ENCODE measurements at places on chromosomes 16 and 17. TPM values are rescaled to one million over a fixed set of nuclear protein-coding genes. Genes with fewer than 3 reads are reported as not detected.

GRCh38 chr17:77465358-77466041 lies 324.7 kb downstream of the SEC14L1 start:
- no peak overlapping the region for H3K4me3 ChIP-seq
- H3K36me3 ChIP-seq, result no peaks in the 10 kb centered on the region
- peaks cover 65% of the 10 kb centered on the region for H3K4me1 ChIP-seq
- H3K27ac ChIP-seq, result peak overlapping the region; percentile 65
- no peaks in the 10 kb centered on the region for H3K27me3 ChIP-seq

- H3K36me3 ChIP-seq, result no peaks in the 10 kb centered on the region
- no peak overlapping the region for H3K27ac ChIP-seq
- DNase-seq, result no peak
- no peaks in the 10 kb centered on the region for H3K27me3 ChIP-seq
- no peak overlapping the region for H3K4me3 ChIP-seq
- peaks cover 20% of the 10 kb centered on the region for H3K4me1 ChIP-seq
These were observed 133.9 kb downstream of the PITPNC1 start for GRCh38 chr17:67511012-67511411.

GRCh38 chr16:83626204-83626603 lies 181.6 kb upstream of the HSBP1 start:
- H3K4me3 ChIP-seq, result no peak overlapping the region
- no peak for DNase-seq
- no peaks in the 10 kb centered on the region for H3K36me3 ChIP-seq
- H3K27ac ChIP-seq, result no peak overlapping the region
- no peaks in the 10 kb centered on the region for H3K4me1 ChIP-seq

The ORC6 gene
- total RNA-seq, result 0.78 TPM

GRCh38 chr16:88617268-88618031 lies 20.9 kb upstream of the IL17C start:
- no peak overlapping the region for H3K4me3 ChIP-seq
- H3K27ac ChIP-seq, result no peak overlapping the region
- H3K4me1 ChIP-seq, result no peaks in the 10 kb centered on the region
- H3K27me3 ChIP-seq, result no peaks in the 10 kb centered on the region

DNA sequence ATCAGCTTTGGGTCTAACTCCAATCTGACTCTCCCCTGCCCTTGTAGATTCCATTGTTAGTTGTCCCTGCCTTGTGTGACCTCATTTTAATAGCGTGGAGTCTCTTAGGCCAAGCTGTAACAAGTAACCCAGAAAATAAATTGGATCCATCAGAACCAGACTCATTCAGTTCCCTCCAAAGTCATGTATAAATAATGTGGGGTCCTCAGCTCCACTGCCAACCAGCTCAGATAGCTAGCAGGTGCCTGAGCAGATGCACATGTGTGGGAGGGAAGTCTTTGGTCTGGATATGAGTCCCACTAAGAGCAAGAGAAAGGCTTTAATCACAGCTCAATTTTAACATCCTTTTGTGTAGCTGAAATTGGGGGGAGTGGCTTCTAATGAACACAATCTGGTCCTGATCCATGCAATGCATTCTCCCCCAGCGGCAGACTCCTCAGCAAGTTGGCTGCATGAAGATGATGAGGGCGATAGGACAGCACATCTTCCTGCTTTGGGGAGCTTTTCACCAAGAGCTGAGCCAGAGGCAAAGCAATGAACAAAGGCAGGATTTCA lies 151.6 kb downstream of the ABCC12 start:
- H3K4me3 ChIP-seq, result no peak overlapping the region
- H3K27ac ChIP-seq, result no peak overlapping the region
- H3K36me3 ChIP-seq, result no peaks in the 10 kb centered on the region
- no peaks in the 10 kb centered on the region for H3K27me3 ChIP-seq
- no peaks in the 10 kb centered on the region for H3K4me1 ChIP-seq

GRCh38 chr17:55664287-55664686 lies 58.4 kb downstream of the TMEM100 start:
- DNase-seq, result no peak
- H3K36me3 ChIP-seq, result no peaks in the 10 kb centered on the region
- H3K27me3 ChIP-seq, result no peaks in the 10 kb centered on the region

The ZNF276 gene
- total RNA-seq, result 35.8 TPM

GRCh38 chr16:15650698-15651171 lies 690 bp downstream of the NDE1 start:
- H3K36me3 ChIP-seq, result no peaks in the 10 kb centered on the region
- H3K4me1 ChIP-seq, result peaks cover 18% of the 10 kb centered on the region
- no peak for DNase-seq
- H3K27me3 ChIP-seq, result no peaks in the 10 kb centered on the region

The HOXB7 gene
- 1.2 TPM for total RNA-seq

DNA sequence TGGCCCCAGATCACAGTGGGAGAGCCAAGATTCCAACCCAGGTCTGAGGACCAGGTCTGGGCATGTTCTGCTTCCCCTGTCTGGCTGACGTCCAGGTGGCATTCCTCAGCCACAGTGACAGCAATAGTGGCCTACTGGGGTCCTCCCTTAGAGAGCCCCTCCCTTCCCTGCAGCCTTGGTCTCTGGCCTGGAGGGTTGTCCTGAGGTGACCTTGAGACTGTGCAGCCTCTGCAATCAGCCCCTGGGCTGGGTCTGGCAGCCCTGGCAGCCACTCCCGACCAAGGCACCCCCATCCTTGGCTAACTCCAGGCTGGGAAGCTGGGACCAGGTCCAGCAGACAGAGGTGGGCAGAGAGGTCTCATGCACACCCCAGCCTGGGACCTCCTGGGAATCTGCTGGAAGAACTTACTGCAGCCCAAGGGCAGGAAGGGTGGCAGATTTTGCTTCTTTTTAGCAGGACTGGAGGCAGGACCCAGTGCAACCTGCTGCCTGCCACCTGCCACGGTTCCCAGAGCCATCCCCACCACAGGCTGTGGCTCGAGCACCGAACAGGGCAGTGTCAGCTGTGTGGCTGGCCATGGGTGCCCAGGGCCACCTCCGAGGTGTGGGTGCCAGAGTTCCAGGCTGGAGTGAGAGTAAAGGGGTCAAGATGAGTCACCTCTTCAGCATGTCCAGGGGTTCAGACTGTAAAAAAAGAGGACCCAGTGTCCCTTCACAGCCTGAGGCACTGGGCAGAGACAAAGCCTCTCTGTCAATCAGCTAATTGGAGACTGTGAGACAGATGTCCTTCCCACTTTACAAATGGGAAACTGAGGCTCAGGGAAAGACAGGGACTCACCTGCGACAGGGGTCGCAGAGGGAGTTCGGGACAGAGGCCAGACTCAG lies 12.6 kb downstream of the GRB7 start:
- H3K36me3 ChIP-seq, result no peaks in the 10 kb centered on the region
- no peak overlapping the region for H3K27ac ChIP-seq
- no peaks in the 10 kb centered on the region for H3K27me3 ChIP-seq

- no peaks in the 10 kb centered on the region for H3K27me3 ChIP-seq
- no peak overlapping the region for H3K4me3 ChIP-seq
These were observed 747.1 kb downstream of the CDH8 start for GRCh38 chr16:61289141-61289540.

- H3K27ac ChIP-seq, result peak overlapping the region; percentile 48
- no peak overlapping the region for H3K4me3 ChIP-seq
- peaks cover 32% of the 10 kb centered on the region for H3K4me1 ChIP-seq
- peaks cover 64% of the 10 kb centered on the region for H3K36me3 ChIP-seq
These were observed 11.9 kb downstream of the MAP3K3 start for GRCh38 chr17:63634163-63634562.

The FSCN2 gene
- total RNA-seq, result 3.6 TPM

DNA sequence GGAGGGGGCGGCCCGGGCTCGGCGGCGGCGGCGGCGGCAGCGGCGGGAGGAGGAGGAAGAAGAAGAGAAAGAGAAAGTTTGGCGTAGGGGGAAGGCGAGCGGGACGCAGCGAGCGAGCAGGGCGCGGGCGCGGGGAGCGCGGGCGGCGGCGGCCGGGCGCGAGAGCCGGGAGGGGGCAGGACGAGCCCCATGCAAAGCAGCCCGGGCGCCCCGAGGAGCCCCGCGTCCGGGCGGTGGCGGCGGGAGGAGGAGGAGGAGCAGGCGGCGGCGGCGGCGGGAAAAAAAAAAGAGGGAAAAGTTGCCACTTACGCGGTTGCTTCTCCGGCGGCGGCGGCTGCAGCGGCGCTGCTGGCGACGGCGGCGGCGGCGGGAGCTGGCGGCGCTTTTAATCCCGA lies 10.3 kb upstream of the ZFHX3 start:
- peak overlapping the region; percentile 86 for H3K27ac ChIP-seq
- H3K36me3 ChIP-seq, result no peaks in the 10 kb centered on the region
- peak; percentile 86 for DNase-seq
- peaks cover 12% of the 10 kb centered on the region for H3K27me3 ChIP-seq

DNA sequence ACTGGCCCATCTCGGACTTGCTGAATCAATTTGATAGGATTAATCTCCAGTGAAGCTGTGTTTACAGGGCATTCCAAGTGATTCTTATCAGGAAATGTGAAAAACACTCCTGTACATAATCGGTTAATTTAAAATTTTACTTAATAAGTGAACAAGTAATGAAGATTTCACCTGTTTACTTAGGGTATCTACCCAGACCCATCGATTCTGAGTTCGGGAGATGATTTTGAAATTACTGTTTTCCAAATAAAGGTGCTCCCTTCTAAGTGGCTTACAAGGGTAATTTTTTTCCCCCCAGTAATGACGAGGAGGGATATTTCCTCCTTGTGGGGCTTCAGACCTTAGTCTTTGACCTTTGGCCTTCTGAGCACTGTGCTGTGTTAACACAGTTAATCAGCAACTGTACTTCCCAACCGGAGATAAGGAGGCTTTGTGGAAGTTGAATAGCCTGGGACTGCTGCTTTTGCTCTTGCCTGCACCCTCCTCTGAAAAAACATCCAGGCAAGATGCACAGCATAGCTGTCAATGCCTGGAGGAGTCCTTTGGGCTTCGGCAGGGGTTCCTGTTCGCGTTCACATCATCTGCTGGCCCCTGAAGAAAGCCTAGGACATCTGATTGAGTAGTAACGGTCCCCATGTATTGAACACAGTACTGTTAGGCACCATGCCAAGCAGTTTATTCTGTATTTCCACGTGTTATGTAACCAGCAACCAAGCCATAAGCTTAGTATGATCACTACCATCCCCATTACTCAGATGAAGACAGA lies 1.8 kb downstream of the FAHD1 start:
- no peak overlapping the region for H3K27ac ChIP-seq
- no peaks in the 10 kb centered on the region for H3K27me3 ChIP-seq
- H3K4me1 ChIP-seq, result peaks cover 30% of the 10 kb centered on the region

DNA sequence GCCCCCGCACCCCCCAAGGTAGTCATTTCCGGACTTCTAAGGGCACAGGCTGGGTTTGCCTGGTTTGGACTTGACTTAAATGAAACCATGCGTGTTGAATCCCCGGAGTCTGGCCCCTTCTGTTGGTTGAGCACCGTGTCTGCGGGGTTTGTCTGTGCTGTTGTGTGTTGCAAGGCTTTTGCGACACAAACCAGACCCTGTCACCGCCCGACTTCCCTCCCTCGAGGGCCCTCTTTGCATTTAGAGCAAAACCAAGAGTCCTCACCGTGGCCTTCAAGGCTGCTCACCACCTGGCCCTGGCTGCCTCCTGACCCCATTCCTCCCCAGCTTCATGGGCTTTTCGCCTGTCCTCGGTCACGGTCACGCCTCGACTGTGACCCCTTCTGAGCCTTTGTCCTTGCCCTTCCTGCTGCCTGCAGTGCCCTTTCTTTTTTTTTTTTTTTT lies 7.4 kb downstream of the CRISPLD2 start:
- H3K36me3 ChIP-seq, result no peaks in the 10 kb centered on the region
- no peak for DNase-seq
- H3K4me1 ChIP-seq, result peaks cover 36% of the 10 kb centered on the region
- no peak overlapping the region for H3K4me3 ChIP-seq
- peak overlapping the region; percentile 65 for H3K27ac ChIP-seq
- peaks cover 8% of the 10 kb centered on the region for H3K27me3 ChIP-seq

The RMI2 gene
- 1.2 TPM for total RNA-seq

GRCh38 chr17:28938552-28938951 lies 12.8 kb downstream of the PHF12 start:
- no peaks in the 10 kb centered on the region for H3K27me3 ChIP-seq
- H3K36me3 ChIP-seq, result peaks cover 8% of the 10 kb centered on the region
- no peak overlapping the region for H3K4me3 ChIP-seq
- H3K27ac ChIP-seq, result peak overlapping the region; percentile 64

GRCh38 chr17:80456465-80457235 lies 19.8 kb downstream of the NPTX1 start:
- DNase-seq, result no peak
- no peaks in the 10 kb centered on the region for H3K36me3 ChIP-seq
- H3K27me3 ChIP-seq, result no peaks in the 10 kb centered on the region

- no peaks in the 10 kb centered on the region for H3K36me3 ChIP-seq
- no peak for DNase-seq
- H3K4me3 ChIP-seq, result no peak overlapping the region
- H3K27me3 ChIP-seq, result no peaks in the 10 kb centered on the region
- no peaks in the 10 kb centered on the region for H3K4me1 ChIP-seq
These were observed 871.0 kb downstream of the CDH11 start for GRCh38 chr16:64250866-64251265.

The TPSG1 gene
- 2.3 TPM for total RNA-seq

GRCh38 chr17:68100000-68100641 lies 64.6 kb downstream of the KPNA2 start:
- no peak overlapping the region for H3K4me3 ChIP-seq
- no peak overlapping the region for H3K27ac ChIP-seq
- H3K4me1 ChIP-seq, result peaks cover 16% of the 10 kb centered on the region
- H3K36me3 ChIP-seq, result no peaks in the 10 kb centered on the region
- no peak for DNase-seq

The CDH5 gene
- total RNA-seq, result 144 TPM

The GPRC5B gene
- 21.1 TPM for total RNA-seq

DNA sequence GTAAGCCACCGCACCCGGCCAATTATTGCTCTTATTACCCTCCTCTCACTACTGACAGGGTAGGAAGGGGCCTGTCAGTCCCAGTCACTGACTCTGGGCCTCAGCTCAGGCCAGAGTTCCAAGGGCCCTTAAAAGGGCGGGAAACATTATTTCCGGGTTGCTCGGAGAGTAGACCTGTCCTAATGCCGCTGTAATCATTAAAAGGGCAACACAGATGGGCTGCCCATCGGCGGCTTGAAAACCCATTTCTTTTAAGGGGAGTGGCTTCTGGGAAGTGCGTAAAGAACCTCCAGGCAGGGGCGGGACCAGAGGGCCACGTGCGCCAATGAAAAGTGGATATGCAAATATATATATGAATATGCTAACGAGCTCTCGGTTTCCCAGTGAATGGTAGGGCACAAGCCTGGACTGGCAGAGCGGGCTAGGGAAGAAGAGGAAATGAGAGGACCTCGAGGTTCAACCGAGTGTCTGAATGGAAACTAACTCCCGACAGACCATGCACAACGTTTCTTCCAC lies 26.6 kb downstream of the PIPOX start:
- no peaks in the 10 kb centered on the region for H3K36me3 ChIP-seq
- no peak overlapping the region for H3K4me3 ChIP-seq
- no peak overlapping the region for H3K27ac ChIP-seq
- H3K4me1 ChIP-seq, result no peaks in the 10 kb centered on the region

- H3K36me3 ChIP-seq, result no peaks in the 10 kb centered on the region
- H3K27me3 ChIP-seq, result peaks cover 53% of the 10 kb centered on the region
These were observed 3.1 kb downstream of the RAB11FIP4 start for GRCh38 chr17:31394544-31394943.

DNA sequence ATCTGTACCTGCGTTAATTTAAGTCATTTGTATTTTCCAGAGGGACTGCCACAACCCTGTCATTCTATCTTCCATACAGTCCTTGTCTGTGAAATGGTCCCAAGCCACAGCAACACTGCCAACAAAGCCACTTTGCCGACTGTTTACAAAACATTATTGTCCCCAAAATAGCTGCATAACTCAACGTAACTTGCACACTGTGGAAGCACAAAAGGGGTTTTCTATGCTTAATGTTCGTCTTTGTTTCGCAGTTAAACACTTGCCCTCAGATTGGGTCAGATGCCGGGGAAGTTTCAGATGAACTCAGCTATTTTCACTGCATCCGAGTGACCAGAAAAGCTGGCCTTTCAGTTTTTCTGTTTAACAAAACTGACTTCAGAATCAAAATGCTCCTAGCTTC lies 4.6 kb downstream of the SEC14L5 start:
- no peaks in the 10 kb centered on the region for H3K27me3 ChIP-seq
- no peaks in the 10 kb centered on the region for H3K36me3 ChIP-seq
- no peak overlapping the region for H3K4me3 ChIP-seq
- DNase-seq, result no peak

Data from upper lobe of right lung (tissue), 1 donor.